T-cell (primary cell): ENCODE measurements at places on chromosomes 5 and 9.

DNA sequence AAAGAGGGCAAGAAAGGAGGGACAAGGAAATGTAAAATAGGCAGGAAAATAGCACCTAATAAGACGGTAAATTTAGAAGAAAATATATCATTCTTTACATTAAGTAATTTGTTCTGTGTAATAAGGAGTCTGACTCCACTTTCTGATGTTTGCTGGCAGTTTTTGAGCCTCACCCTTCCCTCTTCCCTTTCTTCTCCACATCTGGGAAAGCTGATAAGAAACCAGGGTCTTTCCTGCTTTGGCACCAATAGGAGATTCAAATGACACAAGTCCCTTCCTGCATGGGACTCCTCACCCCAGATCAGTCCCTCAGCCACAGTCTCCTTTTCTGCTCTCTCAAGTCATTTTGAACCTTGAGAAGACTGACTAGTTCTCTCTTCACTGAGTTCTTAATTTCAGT lies 31.2 kb upstream of the LECT2 start:
- DNase-seq = no peak

DNA sequence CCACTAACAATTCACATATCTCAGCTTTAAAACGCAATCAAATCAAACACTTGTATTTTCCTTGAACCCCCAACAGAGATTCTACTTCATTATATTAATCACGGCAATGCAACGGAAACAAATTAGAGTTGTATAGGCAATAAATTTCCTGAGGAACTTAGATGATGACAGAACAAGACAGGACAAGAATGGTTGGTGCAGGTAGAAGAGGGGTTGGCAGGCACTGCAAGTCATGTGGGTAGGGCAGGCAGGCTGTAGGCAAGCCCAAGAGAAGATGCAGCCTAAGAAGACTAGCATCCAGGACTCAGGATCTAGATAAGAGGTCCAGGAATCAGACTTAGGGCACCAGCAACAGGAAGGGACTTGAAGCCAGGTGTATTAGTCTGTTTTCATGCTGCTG lies 16.6 kb upstream of the FEM1C start:
- no peak for DNase-seq

- DNase-seq = no peak
These were observed 19.9 kb upstream of the TMEM250 start for GRCh38 chr9:136138566-136138965.

- DNase-seq = no peak
These were observed 48.2 kb downstream of the CHD1 start for GRCh38 chr5:98880598-98880997.

DNA sequence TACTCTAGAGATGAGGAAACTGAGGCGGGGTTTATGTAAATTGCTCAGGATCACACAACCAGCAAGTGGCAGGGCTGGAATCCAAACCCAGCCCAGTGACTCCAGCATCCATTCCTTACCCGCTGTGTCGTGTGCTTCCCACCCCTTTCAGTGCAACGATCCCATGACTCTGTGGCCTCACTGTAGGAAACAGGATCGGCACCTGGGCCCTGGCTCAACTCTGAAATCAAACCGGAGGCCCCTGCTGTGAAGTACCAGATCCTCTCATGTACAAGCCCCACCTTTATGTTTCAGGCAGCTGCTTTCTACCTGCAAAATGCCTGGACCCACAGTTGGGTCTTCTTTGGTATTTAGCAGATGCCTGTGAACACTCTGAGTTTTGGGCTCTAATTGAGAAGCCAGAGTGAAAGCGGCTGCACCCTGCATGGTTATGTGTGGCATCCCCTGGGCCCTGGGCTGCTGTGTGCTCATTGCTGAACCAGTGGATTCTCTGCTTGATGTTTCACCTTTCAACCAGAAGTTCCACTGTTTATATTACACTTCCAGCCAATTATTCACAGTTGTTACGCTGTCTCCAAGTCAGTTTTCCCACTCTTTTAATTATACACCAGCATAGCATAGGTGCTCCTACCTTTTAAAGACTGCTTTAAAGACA lies 36.7 kb downstream of the ABLIM3 start:
- DNase-seq = no peak

GRCh38 chr9:8809741-8810140 lies 1010.2 kb upstream of the DMAC1 start:
- no peak for DNase-seq

- no peak for DNase-seq
These were observed 76.6 kb upstream of the PRLR start for GRCh38 chr5:35306716-35307365.

- DNase-seq = no peak
These were observed 17.9 kb upstream of the DAPK1 start for GRCh38 chr9:87479801-87480201.

GRCh38 chr5:112866739-112867138 lies 5.7 kb downstream of the SRP19 start:
- no peak for DNase-seq
